ENCODE measurements at places on chromosomes 2 and 18.

GRCh38 chr2:218998414-218999002 lies 5.3 kb upstream of the CRYBA2 start:
- DNase-seq = no peak

GRCh38 chr18:1213126-1213525 lies 308.5 kb downstream of the ADCYAP1 start:
- DNase-seq = no peak

- DNase-seq = no peak
Measured at GRCh38 chr18:46736135-46736534, 20.7 kb downstream of the ST8SIA5 start.

- DNase-seq = no peak
Measured at GRCh38 chr2:229296016-229296415, 24.9 kb upstream of the PID1 start.

GRCh38 chr18:79503406-79503805 lies 107.7 kb downstream of the NFATC1 start:
- DNase-seq = no peak

DNA sequence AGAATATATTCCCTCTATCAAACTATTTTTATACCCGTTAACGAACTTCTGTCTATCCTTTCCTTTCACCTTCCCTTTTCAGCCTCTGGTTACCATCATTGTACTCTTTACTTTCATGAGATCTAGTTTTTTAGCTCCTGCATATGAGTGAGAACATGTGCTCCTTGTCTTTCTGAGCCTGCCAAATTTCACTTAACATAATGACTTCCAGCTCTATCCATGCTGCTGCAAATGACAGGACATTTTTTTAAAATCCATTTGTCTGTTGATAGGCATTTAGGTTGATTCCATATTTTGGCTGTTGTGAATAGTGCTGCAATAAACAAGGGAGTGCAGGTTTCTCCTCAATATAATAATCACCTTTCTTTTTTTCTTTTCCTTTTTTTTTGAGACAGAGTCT lies 8.2 kb upstream of the CCDC195 start:
- DNase-seq = no peak

- DNase-seq = no peak
Measured at GRCh38 chr2:152445791-152446201, 110.8 kb downstream of the FMNL2 start.

- DNase-seq = no peak
Measured at GRCh38 chr2:141103216-141103615, 1027.6 kb downstream of the LRP1B start.

Measured in Caco-2 (cell line).